ENCODE measurements at places on chromosomes 16 and 17.

DNA sequence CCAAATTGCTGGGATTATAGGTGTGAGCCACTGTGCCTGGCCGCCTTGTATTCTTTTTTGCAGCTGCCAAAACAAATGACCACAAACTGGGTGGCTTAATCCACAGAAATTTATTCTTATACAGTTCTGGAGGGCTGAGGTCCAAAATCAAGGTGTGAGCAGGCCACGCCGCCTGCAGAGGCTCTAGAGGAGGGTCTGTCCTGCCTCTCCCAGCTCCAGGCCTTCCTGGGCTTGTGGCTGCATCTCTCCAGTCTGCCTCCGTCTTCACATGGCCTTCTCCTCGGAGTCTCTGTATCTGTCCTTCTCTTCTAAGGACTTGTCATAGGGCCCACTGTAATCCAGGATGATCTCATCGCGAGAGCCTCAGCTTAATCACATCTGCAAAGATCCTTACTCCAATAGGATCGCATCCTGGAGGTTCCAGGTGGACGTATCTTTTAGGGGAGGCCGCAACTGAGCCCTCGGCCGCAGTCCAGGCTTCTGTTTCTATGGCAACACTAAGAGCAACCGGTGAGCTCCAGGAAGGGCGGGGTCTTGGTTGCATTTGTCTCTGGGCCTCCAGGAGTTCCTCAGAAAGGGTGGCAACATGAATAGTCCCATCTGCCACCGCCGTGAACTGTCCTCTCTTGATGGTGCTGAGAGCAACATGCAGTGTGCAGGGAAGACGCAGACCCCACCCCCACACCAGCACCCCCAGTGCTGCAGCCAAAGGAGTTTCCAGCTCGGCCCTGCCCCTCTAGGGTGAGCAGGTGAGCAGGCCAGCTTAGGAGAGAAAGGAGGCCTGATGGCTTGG lies 29.5 kb upstream of the CREBBP start:
- no peak for DNase-seq

DNA sequence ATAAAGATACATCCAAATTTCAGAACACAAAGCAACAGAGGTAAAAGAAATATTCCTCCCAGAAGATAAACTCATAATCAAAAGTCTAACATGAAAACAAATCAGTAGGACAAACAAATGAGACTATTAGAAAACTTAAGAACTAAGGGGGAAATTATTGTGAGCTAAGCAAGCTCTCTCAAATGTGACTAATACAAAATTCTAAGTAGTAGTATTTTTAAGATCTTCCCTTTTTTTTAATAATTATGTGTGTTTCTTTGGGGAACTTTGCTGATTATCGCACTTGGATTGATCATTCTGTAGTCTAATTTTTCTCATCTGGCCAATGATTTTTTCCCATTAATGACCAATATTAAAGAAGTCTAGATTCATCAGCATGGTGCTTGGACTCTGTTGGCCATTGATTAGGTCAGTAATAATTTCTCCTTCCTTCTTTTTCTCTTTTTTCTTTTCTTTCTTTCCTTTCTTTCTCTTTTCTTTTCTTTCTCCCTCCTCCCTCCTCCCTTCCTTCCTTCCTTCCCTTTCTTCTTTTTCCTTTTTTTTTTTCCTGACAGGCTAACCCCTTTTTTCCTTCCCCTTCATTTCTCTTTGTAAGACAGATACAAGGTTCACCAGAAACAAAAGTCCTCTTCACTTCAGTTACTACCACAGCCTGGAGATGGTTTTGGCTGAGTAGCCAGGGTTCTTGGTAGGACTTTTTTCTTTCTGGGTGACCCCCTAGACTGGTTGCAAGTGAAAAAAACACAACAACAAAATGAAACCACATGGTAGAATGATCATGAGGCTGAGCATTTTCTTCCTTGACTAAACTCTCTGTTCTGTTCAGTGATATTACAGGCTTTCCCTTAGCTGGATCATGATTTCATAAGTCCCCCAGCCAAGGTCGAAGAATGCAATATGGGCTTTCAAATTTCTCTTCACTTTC lies 2.9 kb upstream of the ABCA6 start:
- no peak for DNase-seq

DNA sequence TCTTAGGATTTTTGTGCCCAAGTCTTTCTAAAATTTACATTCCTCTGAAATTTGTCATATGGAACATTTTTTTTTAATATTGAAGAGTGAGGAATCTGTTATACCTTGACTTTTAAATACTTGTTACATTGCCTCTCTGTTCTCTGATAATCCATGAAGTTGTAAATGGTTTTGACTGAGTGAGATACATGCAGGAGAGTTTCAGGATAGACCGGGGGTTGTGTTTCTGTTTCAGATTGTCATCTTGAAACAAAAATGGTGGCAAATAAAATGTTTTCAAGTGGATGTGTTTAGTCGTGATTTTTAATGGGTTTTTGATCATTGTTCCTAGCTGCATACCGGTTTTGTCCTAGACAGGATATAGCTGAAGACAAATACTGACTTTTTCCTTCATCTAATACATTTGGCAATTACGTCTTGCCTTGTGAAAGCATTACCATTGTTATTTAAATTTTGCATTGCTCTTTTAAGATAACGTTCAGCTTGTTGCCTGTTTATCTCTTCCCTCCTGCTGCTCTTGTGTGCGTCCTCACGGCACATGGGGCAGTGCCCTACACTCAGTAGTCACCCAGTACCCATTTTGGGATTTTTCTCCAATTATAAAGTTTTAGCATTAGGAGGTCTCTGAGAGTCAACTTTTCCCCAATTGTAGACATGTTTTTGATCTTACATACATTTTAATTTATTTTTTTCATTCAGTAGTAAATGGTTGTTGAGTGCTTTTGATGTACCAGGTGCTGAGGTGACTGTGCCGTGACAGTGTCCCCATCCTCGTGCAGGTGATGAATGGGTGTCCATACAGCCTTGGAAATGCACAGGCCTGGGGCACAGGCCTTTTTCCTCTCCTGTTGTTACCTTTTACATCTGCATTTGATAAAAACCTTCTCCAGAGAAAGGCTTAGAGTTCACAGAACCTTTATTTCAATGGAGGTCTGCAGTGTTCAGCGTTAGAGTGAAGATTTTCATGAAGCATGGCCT lies 169.9 kb downstream of the MSI2 start:
- no peak for DNase-seq

GRCh38 chr16:50136399-50136798 lies 16.7 kb upstream of the TENT4B start:
- DNase-seq, result no peak

DNA sequence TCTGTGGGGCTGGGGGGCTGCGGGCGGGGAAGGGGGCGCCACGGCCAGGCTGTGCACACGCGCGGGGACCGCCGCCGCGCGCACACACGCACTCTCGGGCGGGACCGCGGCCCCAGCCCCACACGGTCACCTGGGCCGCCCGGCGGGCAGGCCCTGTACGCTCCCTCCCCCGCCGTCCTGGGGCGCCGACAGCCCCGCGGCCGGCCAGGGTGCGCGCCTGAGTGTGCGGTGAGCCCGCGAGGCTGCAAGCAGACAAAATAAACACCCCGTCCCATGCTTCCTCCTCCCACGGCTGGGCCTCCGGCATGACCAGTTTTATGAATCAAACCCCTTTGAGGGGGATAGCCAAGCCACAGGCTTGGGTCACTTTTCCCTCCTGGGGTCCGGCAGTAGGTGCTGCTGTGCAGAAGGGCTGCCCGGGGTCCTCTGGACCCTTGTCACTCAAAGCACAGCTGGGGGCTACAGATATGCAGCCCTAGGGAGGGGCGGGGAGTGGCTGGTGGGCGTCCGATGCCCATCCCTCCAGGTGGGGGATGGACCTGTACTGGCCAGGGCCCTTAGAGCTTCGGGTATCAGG lies 441 bp downstream of the VASN start:
- DNase-seq, result no peak

DNA sequence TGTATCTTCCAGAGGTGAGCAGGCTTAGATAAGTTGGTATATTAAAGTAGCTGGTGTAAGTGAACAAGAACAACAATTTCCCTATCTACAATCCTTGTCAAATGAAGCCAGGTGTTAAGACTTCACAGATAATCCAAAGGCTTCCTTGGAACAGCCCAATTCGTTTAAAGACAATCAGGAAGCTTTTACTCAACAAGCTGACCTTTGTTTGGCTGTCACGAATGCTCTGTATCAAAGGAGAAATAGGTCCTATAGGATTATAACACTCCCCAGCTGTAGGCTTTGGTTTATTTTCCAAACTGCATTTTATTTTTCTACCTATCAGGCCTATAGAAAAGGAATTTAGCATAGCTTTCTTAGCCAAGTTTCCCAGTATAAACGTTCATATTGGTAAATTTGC lies 766.5 kb upstream of the GOT2 start:
- DNase-seq, result no peak

DNA sequence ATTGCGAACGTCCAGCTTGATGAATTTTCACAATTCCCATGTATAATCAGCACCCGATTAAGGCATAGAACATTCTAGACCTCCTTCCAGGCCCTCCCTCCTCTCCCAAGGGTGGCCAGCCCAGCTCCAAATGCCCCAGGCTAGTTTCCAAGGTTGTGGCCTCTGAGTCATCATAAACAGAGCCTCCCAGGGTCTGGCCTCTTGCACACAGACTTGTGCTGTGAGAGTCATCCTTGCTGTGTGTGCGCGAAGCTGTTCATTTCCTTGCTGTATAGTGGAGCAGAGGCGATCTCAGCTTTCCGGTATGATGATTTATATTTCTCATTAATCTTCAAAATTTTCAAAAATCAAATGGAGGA lies 20.5 kb upstream of the JPH3 start:
- DNase-seq, result no peak
